ENCODE measurements at places on chromosomes 1 and 21.

GRCh38 chr1:201696217-201696761 is 132.7 kb upstream of the IPO9 start:
- DNase-seq: no peak

GRCh38 chr1:221773383-221773782 is 31.5 kb upstream of the DUSP10 start:
- no peak for DNase-seq

GRCh38 chr1:192954705-192955265 is 104.4 kb downstream of the UCHL5 start:
- no peak for DNase-seq

GRCh38 chr1:44655609-44656008 is 18.7 kb downstream of the TMEM53 start:
- no peak for DNase-seq
